Heart left ventricle (tissue), 16 donors: ENCODE measurements at places on chromosomes 13 and 19.

DNA sequence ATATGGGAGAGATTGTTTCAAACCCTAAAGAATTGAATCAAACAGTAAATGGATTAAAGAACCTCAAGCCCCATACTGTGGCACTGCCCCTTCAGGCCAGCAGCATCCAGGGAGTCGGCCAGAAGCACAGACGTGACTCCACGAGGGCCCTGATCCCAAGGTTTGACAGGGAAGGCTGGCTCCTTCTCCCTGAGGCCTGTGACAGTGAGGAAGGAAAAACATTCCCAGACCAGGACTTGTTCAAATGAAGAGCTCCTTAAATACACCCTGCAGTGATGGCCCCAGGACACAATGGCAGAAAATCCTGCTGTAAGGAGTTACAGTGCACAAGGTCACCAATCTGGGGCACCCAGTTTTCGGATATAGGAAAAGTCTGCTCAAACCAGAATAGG, 91.0 kb downstream of the COL4A1 start:
- DNase-seq, result no peak

DNA sequence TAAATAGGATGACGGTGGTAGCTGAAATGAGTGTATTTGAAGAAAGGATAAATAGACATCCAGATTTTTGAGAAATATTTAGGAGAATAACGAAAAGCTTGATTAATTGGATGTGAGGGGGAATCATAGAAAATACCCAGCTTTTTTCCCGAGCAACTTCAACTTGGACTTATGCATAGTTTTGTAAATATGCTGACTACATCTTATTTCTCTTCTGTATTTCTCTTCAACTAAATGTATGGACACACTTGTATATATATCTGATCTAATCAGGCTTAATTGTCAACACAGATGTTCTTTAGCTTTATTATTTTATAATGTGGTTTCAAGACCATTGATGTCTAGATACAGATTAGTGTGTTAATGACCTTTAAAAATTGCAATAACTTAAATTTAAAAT, 685.0 kb downstream of the SLITRK1 start:
- no peak for DNase-seq

- no peak for DNase-seq
Observed at GRCh38 chr13:64801768-64802167, 2428.4 kb downstream of the PCDH9 start.

DNA sequence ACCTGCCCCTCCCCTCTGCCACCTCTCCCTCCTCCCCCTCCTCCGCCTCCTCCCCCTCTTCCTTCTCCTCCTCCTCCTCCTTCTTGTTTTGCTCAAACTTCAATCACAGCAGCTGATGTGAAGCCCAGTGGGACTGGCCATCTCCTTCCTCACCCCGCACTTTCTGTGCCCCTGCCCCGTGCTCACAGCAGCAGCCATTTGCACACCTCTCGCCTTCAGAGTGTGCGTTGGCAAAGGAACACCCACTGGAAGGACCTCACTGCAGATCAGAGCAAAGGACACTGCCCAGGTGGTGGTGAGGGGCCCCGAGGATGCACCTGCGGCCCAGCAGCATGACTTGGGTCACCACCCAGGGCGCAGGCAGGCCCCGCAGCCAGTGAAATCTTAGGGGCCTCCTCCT, 98.8 kb downstream of the SOX1 start:
- no peak for DNase-seq

GRCh38 chr13:61905054-61905453, 489.4 kb upstream of the PCDH20 start:
- DNase-seq, result no peak

- DNase-seq, result no peak
Observed at GRCh38 chr19:3462991-3463713, 17.2 kb downstream of the SMIM24 start.

GRCh38 chr19:17289489-17289888, 7.8 kb downstream of the ANKLE1 start:
- peak; percentile 69 for DNase-seq

DNA sequence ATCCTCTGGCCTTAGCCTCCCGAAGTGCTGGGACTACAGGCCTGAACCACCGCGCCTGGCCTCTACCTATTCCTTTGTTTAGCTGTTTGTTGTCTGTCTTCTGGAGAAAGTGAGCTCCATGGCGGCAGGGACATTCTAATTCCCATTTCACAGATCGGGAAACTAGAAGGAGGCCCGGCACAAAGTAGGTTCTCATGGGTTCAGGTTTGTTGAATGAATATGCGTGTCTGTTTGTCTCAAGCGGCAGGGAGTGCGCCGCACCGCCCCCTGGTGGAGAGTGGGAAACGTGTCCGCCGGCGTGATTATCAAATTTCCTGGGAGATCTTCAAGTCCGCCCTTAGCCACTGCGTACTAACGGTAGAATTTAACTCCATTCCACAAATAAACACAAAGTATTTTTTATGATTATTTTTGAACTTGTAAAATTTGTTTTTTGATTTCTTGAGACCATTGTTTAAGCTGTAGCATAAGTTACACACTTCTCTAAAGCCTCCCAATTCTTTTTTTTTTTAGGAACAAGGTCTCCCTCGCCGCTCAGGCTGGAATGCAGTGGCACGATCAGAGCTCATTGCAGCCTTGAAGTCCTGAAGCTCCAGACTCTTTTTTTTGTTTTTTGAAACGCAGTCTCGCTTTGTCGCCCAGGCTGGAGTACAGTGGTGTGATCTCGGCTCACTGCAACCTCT, 8.9 kb upstream of the CCDC9 start:
- DNase-seq, result peak; percentile 77

GRCh38 chr19:13057147-13057572, 45.5 kb downstream of the LYL1 start:
- DNase-seq, result no peak

- DNase-seq, result peak; percentile 80
Observed at GRCh38 chr13:111005808-111006505, 91.1 kb upstream of the ANKRD10 start.

DNA sequence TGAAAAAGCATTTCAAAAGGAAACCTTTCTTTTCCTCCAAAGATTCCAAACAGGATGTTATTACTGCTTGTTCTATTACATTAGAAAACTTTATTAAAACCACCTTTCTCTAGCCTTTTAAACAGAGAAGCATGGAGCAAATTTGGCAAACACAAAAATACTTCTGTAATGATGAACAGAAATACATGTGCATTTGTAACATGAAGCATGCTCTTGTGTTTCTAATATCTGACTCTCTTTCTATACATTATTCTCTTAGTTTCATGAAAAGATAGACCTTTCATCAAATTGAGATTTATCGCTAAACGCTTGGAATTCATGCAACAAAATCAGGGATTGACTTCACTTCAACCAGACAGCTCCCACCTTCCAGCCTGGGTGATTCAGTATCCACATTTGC, 152.8 kb upstream of the IRS2 start:
- no peak for DNase-seq

GRCh38 chr19:23795462-23795861, 36.8 kb upstream of the ZNF681 start:
- no peak for DNase-seq

GRCh38 chr13:71772361-71772760, 94.6 kb downstream of the DACH1 start:
- no peak for DNase-seq

DNA sequence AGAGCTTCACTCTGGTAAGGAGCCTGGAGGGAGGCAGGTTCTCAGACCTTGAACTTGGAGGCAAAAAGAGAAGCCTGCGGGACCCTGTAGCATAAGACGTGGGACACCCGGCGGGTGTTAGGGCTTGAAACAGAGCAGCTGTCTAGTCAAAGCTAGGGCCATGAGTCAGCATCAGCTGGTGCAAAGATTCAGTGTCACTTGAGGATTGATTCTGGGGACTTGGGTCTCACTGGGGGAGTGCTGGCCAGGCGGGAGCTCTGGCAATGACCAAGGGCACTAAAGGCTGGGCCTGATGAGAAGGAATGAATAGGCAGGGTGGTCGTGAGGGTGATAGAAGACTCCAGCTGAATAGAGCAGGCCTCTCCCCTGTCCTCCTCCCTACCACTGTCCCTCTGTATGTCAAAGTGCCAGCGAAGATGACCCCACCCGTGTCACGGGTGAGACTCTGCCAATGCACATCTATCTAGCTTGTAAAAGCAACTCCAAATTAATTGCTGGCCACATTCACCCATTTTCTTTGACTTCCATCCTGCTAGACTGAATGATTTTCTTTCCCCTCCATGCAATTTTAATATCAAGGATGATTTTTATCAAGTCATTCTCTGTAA, 97.1 kb downstream of the MBNL2 start:
- peak; percentile 29 for DNase-seq

DNA sequence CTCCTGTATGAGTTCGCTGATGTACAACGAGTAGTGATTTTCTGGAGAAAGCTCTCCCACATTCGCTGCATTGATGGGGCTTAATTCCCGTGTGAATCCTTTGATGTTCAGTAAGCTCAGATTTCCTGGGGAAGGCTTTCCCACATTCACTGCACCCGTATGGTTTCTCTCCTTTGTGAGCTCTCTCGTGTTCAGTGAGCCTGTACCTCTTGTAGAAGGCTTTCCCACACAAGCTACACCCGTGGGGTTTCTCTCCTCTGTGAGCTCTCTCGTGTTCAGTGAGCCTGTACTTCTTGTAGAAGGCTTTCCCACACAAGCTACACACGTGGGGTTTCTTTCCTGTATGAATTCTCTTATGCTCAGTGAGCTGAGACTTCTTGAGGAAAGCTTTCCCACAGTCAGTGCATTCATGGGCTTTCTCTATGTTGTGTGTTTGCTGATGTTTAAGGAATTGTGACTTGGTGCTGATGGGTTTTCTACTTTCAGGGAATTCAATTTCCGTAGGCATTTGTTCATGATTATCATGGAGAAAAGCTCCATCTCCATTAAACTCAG, 3.5 kb upstream of the ZNF577 start:
- no peak for DNase-seq

DNA sequence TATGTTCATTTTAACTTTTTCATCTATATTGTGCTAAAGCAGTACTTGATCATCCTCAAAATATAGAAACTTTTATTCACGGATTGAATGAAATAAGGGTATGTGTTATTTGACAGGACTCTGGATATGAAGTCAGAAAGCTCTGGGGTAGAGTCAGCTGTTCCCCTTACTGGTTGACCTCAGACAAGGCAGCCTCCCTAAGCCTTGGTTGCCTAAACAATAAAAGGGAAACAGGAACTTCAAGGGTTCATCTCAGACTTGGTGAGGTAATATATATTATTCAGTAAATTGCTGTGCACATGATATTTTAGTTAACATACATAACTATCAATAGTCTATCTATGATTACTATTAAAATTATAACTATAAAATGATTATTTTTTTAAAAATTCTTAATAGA, 13.6 kb downstream of the POLR1D start:
- no peak for DNase-seq

GRCh38 chr13:20671789-20672188, 31.7 kb upstream of the IL17D start:
- DNase-seq, result no peak

DNA sequence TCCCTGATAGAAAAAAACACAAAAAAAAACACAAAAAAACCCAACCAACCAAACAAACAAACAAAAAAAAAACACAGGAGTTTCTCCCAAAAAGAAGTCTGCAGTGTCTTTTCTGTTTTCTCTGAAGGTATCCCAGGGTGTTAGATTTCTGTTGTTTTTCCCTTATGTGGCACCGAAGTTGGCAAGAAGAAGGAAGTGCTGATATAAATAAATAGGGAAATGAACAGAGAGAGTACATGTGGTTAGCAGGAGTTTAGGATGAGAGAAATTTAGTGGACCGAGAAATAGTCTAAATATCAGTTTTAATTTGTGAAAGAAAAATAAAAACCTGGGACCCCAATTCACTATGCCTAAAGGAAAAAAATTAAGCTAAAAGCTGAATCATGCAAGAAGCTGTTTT, 287.0 kb upstream of the SGCG start:
- no peak for DNase-seq

DNA sequence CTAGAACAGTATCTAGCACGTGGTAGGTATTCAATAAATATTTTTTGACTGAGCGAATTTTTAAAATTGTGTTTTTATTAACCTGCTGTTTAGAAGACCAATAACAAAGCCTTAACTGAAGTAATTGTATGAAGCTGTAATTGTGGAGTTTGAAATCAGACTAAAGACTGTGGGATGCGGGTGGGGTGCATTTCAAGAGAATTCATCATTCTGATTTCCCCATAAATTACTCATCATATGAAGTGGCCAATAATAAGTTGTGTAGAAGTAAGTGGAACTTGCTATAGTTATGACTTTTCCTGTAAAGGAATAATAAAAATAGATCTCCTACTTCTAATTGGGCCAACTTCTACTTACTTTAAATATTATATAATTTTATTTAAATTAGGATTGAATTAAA, 449.3 kb downstream of the PCDH9 start:
- DNase-seq, result no peak

GRCh38 chr19:40216013-40216776, 2.0 kb downstream of the TTC9B start:
- no peak for DNase-seq

DNA sequence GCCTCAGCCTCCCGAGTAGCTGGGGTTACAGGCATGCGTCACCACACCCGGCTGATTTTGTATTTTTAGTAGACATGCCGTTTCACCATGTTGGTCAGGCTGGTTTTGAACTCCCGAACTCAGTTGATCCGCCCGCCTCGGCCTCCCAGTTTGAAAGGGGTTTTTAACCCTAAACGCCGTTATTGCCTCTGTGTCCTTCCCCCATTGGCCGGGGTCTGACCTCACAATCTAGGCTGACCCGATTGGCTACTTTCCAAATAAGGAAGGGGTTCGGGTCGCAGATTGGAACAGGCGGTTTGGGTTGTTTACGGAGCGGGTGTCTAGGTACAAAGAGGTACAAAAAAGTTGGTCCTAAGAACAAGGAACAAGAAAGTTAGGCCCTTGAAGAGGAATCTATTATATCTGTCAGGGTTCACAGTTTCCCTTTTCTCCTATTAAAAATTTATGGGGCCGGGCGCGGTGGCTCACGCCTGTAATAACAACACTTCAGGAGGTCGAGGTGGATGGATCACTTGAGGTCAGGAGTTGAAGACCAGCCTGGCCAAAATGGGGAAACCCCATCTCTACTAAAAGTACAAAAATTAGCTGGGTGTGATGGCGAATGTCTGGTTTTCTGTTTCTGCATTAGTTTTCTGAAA, 1.0 kb downstream of the ZNF253 start:
- DNase-seq, result no peak

DNA sequence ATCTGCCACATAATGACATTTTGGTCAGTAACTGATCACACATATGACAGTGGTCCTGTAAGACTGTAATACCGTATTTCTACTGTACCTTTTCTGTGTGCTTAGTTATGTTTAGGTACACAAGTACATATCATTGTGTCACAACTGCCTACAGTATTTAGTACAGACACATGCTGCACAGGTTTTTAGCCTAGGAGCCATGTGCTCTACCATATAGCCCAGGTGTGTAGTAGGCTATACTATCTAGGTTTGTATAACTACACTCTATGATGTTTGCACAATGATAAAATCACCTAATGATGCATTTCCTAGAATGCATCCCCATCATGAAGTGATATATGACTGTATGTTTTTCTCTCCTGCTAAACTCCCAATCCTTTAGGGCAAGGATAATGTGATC, 61.2 kb upstream of the MIR17HG start:
- no peak for DNase-seq
